ENCODE measurements at places on chromosomes 2 and 18. TPM values are rescaled to one million over a fixed set of nuclear protein-coding genes. Genes with fewer than 3 reads are reported as not detected.

The CROCC2 gene
- total RNA-seq, result 2.9 TPM

The MC2R gene
- total RNA-seq, result not detected

The XDH gene
- not detected for total RNA-seq

DNA sequence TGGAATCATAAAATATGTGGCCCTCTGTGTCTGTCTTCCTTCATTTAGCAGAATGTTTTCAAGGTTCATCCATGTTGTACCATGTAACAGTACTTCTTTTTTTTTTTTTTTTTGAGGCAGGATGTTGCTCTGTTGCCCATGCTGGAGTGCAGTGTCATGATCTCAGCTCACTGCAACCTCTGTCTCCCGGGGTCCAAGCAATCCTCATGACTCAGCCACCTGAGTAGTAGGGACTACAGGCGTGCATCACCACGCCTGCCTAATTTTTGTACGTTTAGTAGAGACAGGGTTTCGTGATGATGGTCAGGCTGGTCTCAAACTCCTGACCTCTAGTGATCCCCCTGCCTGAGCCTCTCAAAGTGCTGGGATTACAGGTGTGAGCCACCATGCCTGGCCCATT is 31.2 kb downstream of the RAB1A start:
- no peak for DNase-seq

DNA sequence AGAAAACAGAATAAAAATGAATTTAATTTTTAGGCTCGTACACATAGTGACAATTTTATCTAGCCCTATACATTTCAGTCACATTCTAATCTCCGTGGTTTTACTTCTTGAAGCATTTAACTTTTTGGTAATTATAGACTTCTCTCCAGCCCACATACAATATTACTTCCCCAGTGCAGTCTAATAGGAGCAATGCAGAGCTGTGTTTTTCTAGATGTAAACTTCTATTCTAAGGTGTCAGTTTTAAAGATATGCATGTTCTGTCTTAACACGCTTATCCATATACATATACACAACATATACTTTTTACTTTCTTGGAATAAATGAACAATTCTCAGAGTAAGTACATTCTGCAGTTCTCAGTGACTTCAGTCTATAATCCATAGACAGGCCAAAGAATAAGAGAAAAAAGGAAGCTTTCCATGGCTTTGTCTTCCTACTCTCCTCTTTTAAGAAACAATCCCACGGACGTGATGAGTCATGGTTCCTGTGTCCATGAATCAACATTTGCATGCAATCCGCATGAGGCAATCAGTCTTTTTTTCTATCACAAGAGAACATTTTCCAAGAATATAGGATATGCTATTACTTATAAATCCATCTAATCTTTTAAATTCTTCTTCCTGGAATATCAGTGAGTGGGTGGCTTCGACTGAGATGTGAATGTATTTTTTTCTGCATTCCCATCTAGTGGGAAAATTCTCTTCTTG is 42.8 kb downstream of the CCDC102B start:
- no peak for DNase-seq

- no peak for DNase-seq
These were observed 27.6 kb upstream of the CALCRL start for GRCh38 chr2:187475499-187476248.

DNA sequence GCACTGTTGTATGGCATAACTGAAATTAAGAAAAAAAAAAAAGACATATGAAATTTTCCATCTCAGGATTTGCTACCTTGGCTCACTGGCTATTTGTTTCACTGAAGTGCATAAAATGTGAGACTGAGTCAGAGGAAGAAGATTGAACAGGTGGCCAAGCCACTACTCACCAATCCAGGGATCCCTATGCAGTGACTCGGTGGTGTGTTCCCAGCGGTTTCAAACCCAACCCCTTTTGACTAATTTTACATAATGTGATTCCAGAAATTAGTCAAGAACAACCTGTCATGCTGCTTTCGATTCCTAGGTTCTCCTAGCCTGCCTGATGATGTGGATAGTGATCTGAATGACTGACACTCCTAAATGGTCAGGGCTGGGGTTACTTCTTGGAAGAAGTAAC is 77.3 kb downstream of the KLHL14 start:
- no peak for DNase-seq

The RIT2 gene
- total RNA-seq, result not detected

DNA sequence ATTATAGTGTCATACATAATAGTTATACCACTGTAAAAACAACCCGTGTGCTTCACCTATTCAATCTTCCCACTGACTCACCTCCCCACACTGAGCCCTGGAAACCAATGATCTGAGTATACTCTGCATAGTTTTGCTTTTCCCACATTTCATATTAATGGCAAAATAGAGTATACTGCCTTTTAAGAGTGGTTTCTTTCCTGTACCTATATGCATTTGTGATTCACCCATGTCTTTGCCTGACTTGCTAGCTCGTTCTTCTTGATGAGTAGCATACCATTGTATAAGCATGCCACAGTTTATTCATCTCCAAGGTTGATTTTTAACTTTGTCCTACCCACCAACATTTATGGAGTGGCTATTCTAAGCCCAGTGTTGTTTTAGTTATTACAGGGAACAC is 686.4 kb downstream of the PLCL1 start:
- no peak for DNase-seq

- DNase-seq, result no peak
These were observed 33.8 kb upstream of the TEX51 start for GRCh38 chr2:126864861-126865260.

The AQP12B gene
- not detected for total RNA-seq

The DNER gene
- total RNA-seq, result 1.2 TPM

- DNase-seq, result no peak
These were observed 242.8 kb upstream of the RBMS1 start for GRCh38 chr2:160736148-160737028.

DNA sequence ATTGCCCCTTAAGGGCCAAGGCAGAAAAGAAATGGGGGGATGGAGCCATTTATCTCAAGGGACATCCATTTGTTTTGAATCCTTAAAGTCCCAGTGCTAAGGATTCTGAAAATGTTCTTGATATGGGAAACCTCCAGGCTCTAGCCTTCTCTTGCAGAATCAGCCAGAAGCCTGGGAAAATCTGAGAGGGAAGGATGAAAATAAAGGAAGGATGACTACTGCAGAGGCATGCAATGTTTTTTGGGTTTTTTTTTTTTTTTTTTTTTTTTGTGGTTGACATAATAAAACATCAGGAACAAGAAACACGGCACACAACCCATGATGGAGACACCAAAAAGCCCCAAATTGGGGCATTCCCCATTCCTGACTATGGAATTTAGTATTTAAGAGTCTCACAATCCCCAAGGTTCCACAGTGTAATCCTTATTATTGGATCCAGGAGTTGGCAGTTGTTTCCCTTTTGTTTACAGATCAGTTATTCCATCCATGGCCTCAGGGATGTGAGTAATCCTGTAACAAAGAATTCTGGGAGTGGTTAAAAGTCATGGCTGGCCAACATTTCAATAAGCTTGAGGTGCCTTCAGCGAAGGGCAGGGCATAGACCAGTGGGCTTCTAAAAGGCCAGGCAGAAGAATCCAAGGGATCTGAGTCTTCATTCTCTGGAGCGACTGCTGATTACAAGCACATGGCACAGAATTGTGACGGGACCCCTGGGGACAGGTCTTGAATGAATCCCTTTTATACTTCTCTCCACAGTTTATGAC is 337.5 kb downstream of the GULP1 start:
- DNase-seq, result no peak

DNA sequence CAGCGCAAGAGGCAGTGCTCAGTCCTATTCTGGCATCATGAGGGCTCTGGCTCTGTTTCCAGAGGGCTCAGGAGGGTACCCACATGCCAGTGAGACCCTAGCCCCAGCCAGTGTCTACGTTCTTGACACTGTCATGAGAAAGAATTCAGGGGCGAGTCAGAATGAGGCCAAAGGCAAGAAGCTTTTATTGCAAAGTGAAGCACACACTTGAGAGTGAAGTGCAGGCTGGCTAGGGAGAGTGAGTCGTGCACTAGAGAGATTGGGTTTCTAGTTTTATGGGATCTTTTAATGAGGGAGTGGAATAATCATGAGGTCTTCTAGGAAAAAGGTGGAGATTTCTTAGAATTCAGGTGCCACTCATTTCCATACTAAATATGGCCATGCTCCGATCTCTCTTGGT is 164.1 kb downstream of the DCDC2C start:
- DNase-seq, result no peak

The DNAJC5G gene
- not detected for total RNA-seq
